PC-3 (cell line): ENCODE measurements at places on chromosomes 7 and 10.

DNA sequence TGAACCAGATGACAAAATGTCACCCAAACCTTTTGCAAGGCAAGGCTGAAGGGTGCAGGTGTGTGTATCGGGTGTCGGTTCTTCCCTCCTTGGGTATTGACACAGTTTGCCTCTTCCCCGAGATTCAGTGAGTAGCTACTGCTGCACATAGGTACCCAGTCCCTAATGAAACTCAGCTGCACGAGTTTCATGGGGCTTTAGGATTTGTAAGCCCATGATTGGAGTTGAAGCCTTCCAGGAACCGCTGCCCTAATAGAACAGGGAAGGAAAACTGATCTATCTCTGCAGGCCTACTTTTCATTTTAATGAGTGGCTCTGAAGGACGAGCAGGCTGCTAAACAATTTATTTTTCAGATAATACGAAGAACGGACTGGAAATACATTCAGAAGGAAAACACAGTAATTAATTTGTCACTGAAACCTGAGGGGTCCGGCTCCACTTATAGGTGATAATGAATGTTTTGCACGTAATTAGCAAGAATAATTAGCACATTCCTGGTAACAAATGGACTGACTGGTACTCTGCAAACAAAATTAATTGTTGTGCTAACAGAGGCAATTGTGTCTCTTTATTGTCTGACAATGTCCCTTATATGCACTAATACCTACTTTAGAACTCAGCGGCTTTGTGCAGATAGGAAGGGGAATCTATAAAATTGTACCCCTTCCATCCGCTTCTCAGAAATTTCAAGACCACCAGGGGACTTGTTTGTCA is 49.6 kb upstream of the FZD8 start:
- DNase-seq, result no peak

DNA sequence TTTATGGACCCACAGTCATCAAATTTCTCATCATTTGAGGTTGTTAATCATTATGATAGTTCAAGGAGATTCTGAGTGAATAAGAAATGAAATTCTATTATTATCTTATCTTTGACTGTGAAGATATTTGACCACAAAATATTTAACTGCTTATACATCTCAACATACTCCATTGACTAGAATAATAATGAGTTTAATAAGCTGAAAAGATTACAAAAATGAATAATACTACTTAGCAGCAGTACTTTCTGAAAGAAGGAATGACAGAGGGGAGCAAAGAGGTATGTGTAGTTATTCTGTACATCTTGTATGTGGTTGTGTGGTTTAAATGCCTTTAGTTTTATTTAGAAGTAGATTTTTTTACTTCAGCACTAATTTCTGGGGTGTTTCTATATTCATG is 214.2 kb downstream of the PRKG1 start:
- DNase-seq, result no peak

GRCh38 chr7:2665359-2665791 is 22.6 kb upstream of the AMZ1 start:
- no peak for DNase-seq

DNA sequence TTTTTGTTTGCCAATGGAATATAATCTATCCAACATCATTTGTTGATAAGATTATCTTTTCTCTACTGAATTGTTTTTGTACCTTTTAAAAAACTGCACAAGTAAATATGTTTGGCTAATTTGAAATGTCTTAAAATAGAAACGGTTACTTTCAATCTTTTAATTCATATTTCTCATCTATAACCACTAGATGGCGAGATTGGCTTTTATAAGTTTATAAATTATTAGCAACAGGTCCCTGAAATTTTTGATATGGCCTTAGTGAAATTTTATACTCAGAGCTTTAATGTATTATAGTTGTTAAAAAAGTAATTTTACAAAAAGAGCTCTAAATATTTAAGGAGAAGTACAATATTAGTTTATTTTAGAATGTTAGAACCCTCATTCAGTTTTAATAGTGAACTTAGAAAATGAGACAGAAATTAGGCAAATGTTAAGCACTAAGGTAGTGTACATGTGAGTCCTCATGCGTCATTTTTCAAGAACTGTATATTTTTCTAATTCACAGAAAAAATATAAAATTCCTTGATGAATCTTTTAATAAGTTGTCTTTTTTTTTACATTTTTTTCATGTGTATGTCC is 592.5 kb downstream of the ARL4A start:
- peak; percentile 63 for DNase-seq

GRCh38 chr7:111756687-111757178 is 194.4 kb upstream of the IMMP2L start:
- DNase-seq, result no peak

GRCh38 chr7:26949319-26949718 is 84.9 kb upstream of the SKAP2 start:
- DNase-seq, result no peak

GRCh38 chr10:30420266-30420665 is 13.7 kb upstream of the MAP3K8 start:
- DNase-seq, result no peak

GRCh38 chr10:23095966-23096801 is 805 bp downstream of the MSRB2 start:
- no peak for DNase-seq

DNA sequence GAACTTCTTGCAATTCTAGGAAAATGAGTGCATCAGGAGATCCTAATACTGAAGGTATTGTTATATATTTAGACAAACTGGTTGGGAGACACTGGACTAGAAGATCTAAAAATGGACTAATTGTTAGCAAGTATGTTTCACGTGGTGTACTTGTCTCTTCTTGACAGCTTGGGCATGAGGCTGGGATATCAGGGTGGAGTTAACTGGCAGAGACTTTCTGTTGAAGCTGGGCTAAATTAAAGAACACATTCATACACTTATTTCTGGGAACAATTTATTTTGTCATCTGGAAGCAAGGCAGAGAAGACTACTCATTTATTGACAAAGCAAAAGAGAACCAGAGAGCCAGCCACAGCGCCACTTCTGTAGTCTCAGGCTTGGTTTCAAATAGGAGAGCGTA is 25.9 kb downstream of the TYW1 start:
- no peak for DNase-seq

DNA sequence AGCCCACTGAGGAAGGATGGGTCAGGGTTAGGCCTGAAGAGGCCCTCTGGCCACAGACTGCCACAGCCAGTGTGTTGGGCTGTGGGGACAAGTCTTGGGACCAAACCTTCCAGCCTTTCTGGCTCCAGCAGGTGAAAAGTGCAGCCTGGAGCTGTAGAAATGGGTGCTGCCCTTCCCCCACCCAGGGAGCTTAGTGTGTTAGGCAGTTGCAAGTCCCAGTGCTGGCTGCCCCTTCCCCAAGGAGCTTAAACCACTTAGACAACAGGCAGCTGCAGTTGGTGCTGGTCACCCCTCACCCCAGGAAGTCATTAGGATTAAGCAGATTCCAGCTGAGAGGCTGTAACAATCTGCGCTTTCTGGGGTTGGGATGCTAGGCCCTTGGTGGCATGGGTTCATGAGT is 563.3 kb downstream of the NRG3 start:
- no peak for DNase-seq

DNA sequence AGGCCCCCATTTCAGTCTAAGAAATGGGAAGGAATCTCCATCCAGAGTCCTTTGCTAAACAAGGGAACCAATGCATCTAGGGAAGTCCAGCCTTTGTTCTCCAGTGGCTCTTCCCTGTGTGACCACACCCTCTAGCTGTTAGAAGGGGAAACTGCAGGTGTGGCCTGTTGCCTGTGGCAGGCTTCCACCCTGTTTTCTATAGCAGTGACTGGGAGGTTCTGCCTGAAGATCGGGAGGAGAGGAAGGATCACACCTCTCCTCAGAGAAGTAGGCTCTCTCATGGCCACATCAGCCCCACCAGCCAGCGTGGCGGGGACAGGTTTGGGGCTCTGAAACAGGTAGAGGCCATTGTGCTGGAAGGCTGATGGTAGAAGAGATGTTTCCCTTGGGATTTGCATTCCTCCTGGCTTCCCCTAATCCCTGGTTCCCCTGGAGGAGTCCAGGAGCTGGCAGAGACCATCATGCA is 47.7 kb upstream of the TRIM8 start:
- peak; percentile 68 for DNase-seq

DNA sequence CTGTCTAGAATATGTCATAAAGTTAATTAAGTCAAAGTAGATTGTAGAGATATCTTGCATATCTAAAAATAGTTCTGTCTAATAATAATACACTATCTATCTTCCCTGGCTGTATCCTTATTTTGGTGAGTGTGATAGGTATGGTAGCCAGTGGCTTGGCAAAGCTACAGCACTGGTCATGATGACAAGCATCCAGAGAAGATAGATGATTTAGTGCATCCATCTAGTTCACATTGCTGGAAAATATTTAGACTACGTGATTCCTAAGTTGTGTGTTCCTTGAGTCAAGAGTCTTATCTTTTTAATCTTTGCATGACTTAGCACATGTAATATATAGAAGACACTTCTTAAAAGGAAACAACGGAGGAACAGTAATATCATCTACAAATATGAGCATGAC is 711.2 kb upstream of the KCND2 start:
- no peak for DNase-seq

DNA sequence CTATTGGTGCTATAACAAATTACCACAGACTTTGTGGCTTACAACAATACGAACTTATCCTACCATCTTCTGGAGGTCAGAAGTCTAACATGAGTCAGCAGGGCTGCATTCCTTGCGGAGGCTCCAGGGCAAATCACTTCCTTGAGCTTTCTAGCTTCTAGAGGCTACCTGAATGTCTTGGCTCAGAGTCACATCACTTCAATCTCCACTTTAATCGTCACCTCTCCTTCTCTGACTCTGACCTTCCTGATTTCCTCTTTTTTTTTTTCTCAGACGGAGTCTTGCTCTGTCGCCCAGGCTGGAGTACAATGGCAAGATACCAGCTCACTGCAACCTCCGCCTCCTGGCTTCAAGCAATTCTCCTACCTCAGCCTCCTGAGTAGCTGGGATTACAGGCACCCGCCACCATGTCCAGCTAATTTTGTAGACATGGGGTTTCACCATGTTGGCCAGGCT is 44.6 kb upstream of the ANAPC16 start:
- DNase-seq, result peak; percentile 93

DNA sequence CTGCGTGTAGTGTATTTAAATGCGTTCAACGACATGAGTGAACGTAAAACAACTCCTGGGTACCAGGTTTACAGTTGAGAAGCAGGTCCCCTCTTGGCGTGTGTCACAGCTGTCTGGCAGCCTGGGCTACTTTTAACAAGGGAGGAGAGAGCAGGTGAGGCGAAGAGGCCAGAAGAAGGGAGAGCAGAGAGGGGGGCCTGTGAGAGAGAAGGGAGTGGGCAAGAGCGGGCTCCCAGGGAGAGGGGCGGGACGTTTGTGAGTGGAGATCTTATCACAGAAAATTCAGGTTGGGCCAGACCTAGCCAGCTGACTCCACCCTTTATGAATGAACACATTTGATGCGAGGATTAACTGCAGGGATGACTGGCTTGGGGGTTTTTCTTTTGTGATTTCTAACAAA is 154.0 kb downstream of the CAMK1D start:
- DNase-seq, result no peak

DNA sequence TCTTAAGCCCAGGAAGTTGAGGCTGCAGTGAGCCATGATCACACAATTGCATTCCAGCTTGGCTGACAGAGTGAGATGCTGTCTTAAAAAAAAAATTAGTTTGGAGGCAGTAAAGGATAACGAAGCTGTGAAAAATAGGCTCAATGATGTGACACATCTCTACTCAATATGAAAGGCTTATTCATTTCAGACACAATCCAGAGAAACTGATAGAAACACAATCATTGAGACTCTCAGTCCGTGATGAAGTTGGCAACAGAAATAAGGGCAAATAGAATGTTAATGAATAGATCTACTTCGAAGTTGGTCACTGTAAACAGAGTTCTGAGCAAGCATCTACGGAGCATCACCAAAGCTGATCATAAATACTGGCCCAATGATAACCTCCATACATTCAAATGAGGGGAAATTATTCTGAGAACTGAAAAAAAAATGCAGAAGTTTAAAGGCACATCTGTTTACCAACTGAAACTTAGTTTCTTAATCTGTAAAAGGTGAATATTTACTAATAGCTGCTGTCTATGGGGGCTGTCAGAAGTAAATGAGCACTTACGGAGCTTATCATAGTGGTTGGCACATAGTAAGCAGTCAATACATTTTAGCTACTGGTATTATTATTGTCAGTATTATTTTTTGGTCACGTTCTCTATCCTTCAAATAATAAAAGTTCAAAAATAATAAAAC is 70.4 kb downstream of the AKR1B1 start:
- no peak for DNase-seq

DNA sequence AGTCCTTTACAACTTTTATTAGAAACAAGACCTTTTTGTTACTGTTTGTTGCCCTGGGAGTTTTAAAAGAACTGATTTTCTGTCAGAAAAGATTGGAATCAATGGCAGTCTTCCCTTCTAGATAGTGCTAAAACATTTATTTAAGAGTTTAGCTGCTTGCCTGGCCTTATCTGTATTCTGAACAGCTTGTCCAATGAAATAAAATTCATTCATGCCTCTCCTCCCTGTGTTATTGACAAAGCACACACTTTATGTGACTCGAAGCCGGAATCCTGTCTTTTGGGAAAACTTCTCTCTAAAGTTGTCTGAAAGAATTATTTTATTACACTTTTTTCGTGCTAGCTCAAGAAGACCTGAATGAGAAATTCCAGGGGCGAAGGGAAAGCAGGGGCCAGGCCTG is 992.5 kb downstream of the TYW1 start:
- DNase-seq, result no peak

- DNase-seq, result no peak
These were observed 6.5 kb downstream of the TBRG4 start for GRCh38 chr7:45104844-45105587.

DNA sequence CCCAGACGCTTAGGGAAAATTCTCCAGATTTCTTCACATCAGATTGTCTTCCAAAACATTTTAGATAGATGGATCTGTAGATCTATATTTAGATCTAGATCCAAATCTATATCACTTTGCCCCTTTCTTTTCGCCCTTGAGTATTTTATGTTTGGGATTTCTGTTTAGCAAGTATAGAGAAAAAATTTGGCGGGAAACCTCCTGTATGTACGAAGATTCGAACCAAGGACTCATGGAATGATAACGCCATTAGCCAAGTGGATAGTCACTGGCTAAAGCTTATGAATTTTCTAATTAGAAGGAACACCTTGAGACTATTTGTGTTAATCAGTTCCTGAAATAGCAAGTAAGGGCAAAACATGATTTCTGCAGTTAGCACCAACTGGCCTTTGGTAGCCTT is 1.2 kb downstream of the THNSL1 start:
- DNase-seq, result no peak

- no peak for DNase-seq
These were observed 219.2 kb downstream of the ARHGAP12 start for GRCh38 chr10:31709476-31709875.

- DNase-seq, result no peak
These were observed 152.6 kb upstream of the RNF32 start for GRCh38 chr7:156487811-156488533.

DNA sequence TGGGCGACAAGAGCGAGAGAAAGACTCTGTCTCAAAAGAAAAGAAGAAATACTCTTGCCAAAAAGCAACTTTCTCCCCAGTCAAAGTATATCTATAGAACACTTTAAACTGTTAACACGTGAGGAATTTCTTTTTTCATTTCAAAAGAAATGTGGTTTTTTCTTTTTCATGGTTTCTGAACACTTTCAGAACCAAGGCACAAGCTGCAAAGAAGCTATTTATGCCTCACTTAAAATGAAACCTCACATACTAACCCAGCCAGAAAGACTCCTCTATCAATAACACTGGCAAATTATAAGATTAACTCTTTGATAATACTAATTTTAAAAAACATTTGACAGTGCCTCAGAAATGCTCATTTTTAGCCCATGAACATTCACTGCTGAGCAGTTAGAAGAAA is 20.9 kb downstream of the TBX20 start:
- DNase-seq, result no peak
